ENCODE measurements at places on chromosomes 2 and 18. TPM values are rescaled to one million over a fixed set of nuclear protein-coding genes. Genes with fewer than 3 reads are reported as not detected.

The LHCGR gene
- not detected for total RNA-seq

The CIB4 gene
- not detected for total RNA-seq

The FHOD3 gene
- total RNA-seq, result 5.6 TPM

The ATG16L1 gene
- 29.2 TPM for total RNA-seq

The NPPC gene
- 16.0 TPM for total RNA-seq

The CD226 gene
- 6.4 TPM for total RNA-seq

The TCF23 gene
- 7.4 TPM for total RNA-seq

The IL37 gene
- not detected for total RNA-seq

The TRPM8 gene
- total RNA-seq, result not detected

The PIGN gene
- 34.4 TPM for total RNA-seq

The ERMN gene
- not detected for total RNA-seq

The SCYGR3 gene
- not detected for total RNA-seq

GRCh38 chr2:112047537-112048235 lies 7.4 kb upstream of the TMEM87B start:
- H3K4me3 ChIP-seq, result no peak overlapping the region
- H3K4me1 ChIP-seq, result peaks cover 4% of the 10 kb centered on the region
- H3K27ac ChIP-seq, result no peak overlapping the region

DNA sequence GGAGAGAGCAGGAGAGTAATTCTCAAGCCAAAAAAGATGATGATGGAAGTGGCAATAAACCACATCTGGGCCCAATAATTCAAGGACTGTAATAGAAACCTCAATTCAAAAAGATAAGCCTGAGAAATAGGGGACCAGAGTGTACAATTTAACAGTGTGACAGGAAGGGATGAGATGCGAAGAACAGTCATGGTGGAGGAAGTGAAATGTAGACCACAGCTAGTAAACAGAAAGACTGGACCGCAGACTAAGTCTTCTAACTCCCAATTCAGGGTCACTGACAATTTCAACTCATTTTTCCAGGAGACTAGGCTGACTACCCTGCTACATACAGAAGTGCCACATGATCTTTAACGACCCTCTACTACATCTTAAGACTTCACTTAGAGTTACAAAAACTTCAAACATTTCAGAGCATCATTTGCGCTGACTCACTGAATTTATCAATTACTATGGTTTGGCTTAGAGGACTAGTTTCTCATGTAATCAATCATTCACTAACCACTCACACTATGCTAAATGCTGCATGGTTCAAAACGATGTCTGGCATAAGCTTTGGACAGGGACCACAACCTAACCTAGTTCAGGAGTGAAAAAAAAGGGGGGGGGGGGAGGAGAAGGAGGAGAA lies 9.0 kb downstream of the CUL3 start:
- H3K4me3 ChIP-seq, result no peak overlapping the region
- DNase-seq, result no peak
- peaks cover 100% of the 10 kb centered on the region for H3K4me1 ChIP-seq
- H3K27ac ChIP-seq, result no peak overlapping the region

GRCh38 chr2:106789185-106789584 lies 96.8 kb downstream of the ST6GAL2 start:
- no peak overlapping the region for H3K27ac ChIP-seq
- no peaks in the 10 kb centered on the region for H3K4me1 ChIP-seq
- H3K36me3 ChIP-seq, result no peaks in the 10 kb centered on the region

- H3K4me3 ChIP-seq, result no peak overlapping the region
- no peaks in the 10 kb centered on the region for H3K36me3 ChIP-seq
- no peaks in the 10 kb centered on the region for H3K4me1 ChIP-seq
- DNase-seq, result no peak
Measured at GRCh38 chr2:167954495-167954894, 292.9 kb downstream of the STK39 start.

GRCh38 chr2:890791-891190 lies 59.9 kb upstream of the SNTG2 start:
- peak; percentile 64 for DNase-seq
- H3K4me3 ChIP-seq, result no peak overlapping the region
- no peaks in the 10 kb centered on the region for H3K4me1 ChIP-seq

DNA sequence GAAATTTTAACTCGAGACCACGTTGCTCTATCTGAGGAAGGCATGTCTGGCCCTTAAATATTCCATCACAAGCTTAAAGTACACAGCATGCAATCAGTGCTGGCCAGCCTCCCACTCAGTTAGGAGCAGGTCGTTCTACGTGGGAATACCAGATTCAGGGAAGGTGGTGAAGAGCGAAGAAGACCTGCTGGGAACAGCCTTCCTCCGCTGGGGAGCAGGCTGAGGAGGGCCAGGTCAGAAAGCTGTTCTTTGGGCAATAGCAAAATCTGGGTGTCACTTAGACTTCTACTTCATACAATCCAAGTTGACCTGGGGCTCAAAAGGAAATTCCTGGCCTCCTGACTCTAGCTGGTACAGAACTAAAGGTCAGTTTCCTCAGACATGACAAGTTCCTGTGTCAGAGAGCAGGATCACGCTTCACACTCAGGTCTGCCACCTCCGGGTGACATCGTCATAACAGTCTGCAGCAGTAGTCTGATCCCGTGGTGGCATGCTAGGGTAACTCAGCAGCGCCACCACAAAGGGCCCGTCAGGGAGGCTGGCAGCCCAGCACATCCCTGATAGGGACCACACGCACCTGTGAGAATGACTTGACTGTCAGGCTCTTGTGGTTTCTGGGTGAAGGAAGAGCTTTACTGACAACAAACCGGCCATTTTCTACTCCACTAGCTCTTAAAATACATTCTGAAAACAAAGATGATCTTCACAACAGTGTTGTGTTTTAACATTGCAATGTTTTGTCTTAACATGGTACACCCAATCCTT lies 35.2 kb upstream of the NAPG start:
- H3K36me3 ChIP-seq, result no peaks in the 10 kb centered on the region
- peaks cover 35% of the 10 kb centered on the region for H3K4me1 ChIP-seq
- DNase-seq, result no peak
- H3K4me3 ChIP-seq, result no peak overlapping the region

GRCh38 chr2:232296776-232297525 lies 81.6 kb upstream of the ALPP start:
- DNase-seq, result no peak
- no peaks in the 10 kb centered on the region for H3K27me3 ChIP-seq
- H3K4me1 ChIP-seq, result no peaks in the 10 kb centered on the region
- H3K4me3 ChIP-seq, result no peak overlapping the region
- H3K27ac ChIP-seq, result no peak overlapping the region

GRCh38 chr2:28340312-28341202 lies 52.1 kb upstream of the FOSL2 start:
- no peak overlapping the region for H3K4me3 ChIP-seq
- H3K27me3 ChIP-seq, result no peaks in the 10 kb centered on the region
- no peaks in the 10 kb centered on the region for H3K36me3 ChIP-seq
- DNase-seq, result no peak

GRCh38 chr18:76530846-76531245 lies 35.8 kb upstream of the ZNF516 start:
- DNase-seq, result no peak
- H3K4me3 ChIP-seq, result no peak overlapping the region
- H3K36me3 ChIP-seq, result no peaks in the 10 kb centered on the region
- peaks cover 20% of the 10 kb centered on the region for H3K4me1 ChIP-seq
- no peak overlapping the region for H3K27ac ChIP-seq
- no peaks in the 10 kb centered on the region for H3K27me3 ChIP-seq

- no peaks in the 10 kb centered on the region for H3K27me3 ChIP-seq
- no peaks in the 10 kb centered on the region for H3K36me3 ChIP-seq
- H3K27ac ChIP-seq, result no peak overlapping the region
Measured at GRCh38 chr18:10128921-10129501, 215.2 kb downstream of the VAPA start.

- H3K27me3 ChIP-seq, result no peaks in the 10 kb centered on the region
- H3K36me3 ChIP-seq, result no peaks in the 10 kb centered on the region
- H3K4me1 ChIP-seq, result peaks cover 14% of the 10 kb centered on the region
Measured at GRCh38 chr2:85534881-85535280, 4.1 kb upstream of the MAT2A start.

DNA sequence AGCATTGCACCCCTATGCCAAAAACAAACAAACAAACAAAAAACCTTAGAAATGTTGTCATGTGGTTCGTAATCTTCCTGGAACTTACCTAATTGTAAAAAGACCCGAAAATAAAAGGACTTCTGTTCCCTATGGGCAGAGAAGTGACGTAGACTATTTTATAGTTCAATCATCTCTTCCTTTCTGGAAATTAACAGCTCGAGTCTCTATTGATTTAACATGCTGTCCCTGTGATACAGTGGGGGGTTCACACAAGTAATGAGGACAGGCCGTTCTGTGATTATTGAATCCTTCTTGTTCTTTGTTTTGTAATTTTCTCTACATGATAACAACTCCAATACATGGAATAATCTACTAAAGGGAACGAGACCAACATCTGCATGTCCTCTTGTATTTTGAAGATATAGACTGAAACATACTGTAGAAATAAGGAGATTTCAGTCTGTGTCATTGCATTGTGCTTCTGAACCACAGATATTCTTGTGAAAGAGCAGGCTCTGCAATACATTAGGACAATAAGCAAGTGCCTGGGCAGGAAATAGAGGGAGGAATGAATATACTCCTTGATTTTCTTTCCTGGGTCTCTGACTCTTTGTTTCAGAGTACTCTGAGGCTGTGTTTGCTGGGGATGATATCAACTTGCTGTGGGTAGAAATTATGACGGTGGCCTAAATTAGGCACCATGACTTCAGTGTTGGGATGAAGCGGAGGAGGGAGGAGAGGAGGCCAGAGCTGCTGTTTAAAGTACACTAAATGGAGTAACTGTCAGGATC lies 65.7 kb upstream of the PPM1B start:
- H3K36me3 ChIP-seq, result no peaks in the 10 kb centered on the region
- DNase-seq, result no peak
- H3K27ac ChIP-seq, result peak overlapping the region; percentile 67

GRCh38 chr18:11808001-11808855 lies 43.0 kb upstream of the CHMP1B start:
- H3K36me3 ChIP-seq, result no peaks in the 10 kb centered on the region
- no peaks in the 10 kb centered on the region for H3K4me1 ChIP-seq
- no peak overlapping the region for H3K27ac ChIP-seq
- no peak overlapping the region for H3K4me3 ChIP-seq
- H3K27me3 ChIP-seq, result no peaks in the 10 kb centered on the region

DNA sequence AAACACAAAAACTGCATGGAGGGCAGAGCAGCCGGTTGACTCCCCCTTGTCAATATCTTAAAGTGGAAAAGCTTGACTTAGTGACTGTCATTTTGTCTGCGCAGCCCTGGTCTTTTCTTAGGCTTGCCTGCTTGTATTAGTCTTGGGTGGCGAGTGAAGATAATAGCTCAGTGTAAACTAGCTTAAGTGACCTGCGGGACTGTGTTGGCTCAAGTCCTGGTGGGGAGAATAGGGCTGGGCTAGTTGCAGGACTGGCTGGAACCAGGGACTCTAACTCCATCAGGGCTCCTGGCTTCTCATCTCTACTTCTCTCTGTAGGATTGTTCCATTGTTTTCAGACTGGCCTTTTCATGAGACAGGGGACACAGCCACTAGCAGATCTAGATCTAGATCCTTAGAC lies 8.1 kb upstream of the ATG16L1 start:
- H3K4me1 ChIP-seq, result no peaks in the 10 kb centered on the region
- H3K36me3 ChIP-seq, result no peaks in the 10 kb centered on the region
- H3K27me3 ChIP-seq, result no peaks in the 10 kb centered on the region

DNA sequence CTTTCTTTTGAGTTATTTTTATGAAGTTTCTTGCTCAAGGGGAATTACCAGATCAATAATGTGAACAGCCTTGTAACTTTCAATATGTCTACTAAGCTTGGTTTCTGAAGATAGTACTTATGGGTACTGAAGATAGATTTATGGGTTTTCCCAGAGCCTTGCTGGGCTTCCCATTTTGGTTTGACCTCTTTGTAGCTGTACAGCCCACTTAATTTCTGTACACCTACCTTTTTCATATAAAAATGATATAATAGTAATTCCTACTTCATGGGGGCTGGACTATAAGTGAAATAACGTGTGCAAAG lies 22.2 kb downstream of the IL1R2 start:
- H3K4me3 ChIP-seq, result no peak overlapping the region
- DNase-seq, result no peak
- H3K4me1 ChIP-seq, result no peaks in the 10 kb centered on the region
- H3K27me3 ChIP-seq, result no peaks in the 10 kb centered on the region
- H3K27ac ChIP-seq, result no peak overlapping the region
- no peaks in the 10 kb centered on the region for H3K36me3 ChIP-seq

DNA sequence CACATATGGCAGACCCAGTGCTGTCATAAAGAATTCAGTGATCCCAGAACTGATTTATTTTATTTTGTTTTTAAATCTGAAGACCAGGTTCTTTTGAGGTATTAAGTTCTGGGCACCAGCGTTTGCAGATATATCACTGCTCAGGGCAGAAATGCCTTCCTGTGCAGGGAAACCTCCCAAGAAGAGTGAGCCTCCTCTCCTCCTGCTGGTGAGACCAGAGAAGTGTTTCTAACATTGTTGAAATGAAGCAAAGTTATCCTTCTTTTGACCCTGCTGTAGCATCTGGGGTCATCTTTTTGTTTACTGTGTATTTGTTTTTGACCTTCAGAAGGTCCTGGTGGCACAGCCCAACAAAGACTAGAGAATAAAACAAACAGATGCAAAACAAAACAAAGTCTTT lies 94.0 kb downstream of the AQP4 start:
- no peaks in the 10 kb centered on the region for H3K36me3 ChIP-seq
- no peak overlapping the region for H3K4me3 ChIP-seq

- no peak overlapping the region for H3K27ac ChIP-seq
- no peaks in the 10 kb centered on the region for H3K36me3 ChIP-seq
- H3K4me3 ChIP-seq, result no peak overlapping the region
- no peaks in the 10 kb centered on the region for H3K4me1 ChIP-seq
- H3K27me3 ChIP-seq, result no peaks in the 10 kb centered on the region
- no peak for DNase-seq
Measured at GRCh38 chr18:14015416-14015815, 100.1 kb upstream of the MC2R start.

DNA sequence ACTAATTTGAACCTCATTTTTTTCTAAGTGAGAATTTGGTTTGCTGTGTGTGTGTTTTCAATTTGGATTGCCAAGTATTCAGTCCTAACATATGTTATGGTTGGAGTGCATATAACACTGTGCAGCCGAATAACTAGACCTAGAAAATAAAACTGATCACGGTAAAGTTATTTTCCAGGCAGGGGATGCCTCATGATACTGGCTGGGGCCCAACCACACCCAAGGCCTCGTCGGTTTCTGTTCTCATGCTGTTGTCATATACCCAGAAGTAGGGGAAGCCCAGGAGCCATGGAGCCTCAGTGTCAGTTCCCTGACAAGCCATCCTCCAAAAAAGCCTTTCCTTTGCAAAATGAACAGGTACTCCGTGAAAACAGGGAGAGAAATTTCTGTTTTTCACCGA lies 160.2 kb downstream of the GBX2 start:
- no peaks in the 10 kb centered on the region for H3K36me3 ChIP-seq
- H3K4me1 ChIP-seq, result no peaks in the 10 kb centered on the region
- no peaks in the 10 kb centered on the region for H3K27me3 ChIP-seq
- no peak overlapping the region for H3K27ac ChIP-seq
- H3K4me3 ChIP-seq, result no peak overlapping the region
- no peak for DNase-seq

GRCh38 chr18:48814490-48815178 lies 136.1 kb downstream of the SMAD7 start:
- no peaks in the 10 kb centered on the region for H3K36me3 ChIP-seq
- H3K4me3 ChIP-seq, result no peak overlapping the region
- H3K27ac ChIP-seq, result no peak overlapping the region
- H3K4me1 ChIP-seq, result peaks cover 27% of the 10 kb centered on the region

Measured in vagina (tissue), 2 donors.